ENCODE measurements at places on chromosomes 11 and 22.

DNA sequence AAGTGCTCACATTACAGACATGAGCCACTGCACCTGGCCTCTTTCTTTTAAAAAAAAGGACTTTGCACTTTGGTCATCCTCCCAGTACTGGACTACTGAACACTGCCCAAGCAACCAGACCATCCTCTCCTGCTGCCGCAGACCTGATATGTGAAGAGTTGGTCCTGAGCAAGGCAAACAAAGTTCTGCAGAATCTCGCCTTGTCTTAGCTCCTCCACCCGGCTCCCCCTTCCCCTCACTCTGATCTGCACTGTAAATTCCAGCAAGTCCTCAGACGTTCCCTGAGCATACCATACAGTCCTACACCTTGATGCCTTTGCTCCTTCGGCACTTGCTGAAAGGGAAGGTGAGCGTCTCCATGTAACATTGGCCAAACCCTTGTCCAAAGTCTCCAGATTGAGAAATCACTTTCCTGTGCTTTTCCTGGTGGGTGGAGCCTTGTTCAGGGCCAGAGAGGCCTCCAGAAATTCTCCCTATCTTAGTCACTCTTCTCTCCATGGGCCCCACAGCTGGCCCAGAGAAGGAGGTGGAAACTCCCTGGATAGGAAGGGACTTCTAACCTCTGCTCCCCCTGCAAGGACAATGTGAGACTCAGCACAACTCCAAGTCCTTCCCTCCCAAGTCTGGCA lies 47.0 kb upstream of the TIMP3 start:
- DNase-seq: no peak

- no peak for DNase-seq
Measured at GRCh38 chr11:22520521-22520920, 105.1 kb downstream of the FANCF start.

DNA sequence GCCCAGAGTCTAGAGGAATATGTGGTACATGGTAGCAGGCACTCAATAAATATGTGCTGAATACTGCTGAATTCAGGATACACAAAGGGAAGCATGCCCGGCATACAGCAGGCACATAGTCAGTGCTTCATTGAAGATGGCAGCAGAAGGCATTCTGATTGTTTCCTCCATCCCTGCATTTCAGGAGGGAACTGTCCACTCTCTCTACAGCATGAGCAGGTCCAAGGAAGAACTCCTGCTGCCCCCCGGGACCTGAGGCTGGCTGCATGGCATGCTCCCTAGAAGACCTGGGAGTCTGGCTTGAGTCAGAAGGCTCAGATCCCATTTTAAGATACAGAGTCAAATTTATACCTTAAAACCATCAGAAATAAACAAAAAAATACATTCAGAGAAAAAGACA lies 319.3 kb upstream of the NARS2 start:
- no peak for DNase-seq

DNA sequence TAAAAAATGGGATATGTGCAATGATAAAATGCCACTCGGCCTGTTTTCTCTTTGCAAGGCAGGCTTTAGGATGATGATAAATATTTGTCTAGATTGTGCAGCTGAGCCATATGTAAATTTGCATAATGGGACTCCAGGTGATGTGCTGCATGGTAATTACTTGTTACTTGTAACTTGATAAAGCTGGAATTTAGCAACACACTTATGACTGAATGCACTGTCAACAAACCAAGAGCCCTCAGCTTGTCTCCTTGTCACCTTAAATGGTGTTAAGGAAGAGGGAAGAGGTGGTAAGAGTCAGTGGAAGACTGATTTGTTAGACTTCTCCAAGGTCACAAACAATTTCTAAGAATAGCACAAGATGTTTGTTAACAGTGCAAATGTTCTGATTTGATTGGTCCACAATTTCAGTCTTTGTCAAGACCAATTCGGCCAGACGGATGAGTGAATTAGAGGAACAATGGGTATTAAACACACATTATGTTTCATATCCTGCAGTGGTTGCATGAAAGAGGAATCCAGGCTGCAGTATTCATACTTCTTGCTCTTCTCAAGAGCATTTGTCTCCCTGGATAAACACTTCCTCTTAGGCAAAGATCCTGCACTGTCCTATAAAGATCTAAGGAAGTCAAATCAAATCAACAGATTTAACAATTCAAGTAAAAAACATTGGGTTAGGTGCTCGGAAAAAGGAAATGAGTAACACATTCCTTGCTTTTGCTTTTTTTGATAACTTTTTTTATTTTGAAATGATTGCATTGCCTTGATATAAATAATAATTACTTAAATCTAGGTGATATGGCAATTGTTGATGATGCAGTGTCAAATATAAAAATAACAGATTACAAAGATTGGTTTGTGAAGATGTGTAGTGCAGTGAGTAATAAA lies 448.3 kb upstream of the DDI1 start:
- DNase-seq: no peak

DNA sequence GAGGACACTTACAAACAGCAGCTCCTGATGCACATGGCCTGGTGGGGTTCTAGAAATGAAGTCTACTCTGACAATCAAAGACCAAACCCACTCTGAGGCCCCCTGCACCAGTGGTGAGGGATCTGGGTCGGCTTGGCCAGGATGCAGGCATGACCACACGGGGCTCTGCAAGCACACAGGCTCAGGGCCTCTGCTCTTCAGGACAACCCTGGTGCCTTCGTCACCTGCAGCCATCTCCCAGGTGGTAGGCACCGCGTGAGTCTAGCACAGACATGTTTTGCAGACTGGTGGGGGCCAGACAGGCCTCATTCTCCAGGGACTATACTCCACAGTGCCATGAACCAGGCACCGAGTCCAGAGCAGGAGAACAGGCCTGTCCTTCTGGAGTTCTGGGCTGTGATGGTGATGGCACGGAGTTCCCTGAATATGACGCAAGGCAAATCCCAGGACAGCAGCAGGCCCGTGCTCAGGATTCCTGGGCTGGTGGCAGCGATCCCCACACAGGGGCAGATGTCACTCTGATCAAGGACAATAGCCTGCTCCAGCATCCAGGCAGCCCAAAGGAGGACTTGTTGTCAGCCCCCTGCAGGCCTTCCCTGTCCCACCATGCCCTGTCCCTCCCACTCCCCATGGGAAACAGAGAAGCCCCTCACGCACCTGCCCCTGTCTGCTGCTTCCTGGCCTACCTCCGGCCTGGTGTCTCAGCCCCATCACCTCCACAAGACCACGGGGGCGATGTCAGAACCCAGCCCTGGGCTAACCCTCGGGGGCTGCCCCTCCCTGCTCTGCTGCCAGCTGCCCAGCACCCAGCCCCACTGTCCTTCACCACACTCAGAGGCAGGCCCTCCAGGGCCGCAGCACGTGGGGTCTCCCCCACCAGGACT lies 36.1 kb downstream of the GNB1L start:
- DNase-seq: no peak

- peak; percentile 89 for DNase-seq
Measured at GRCh38 chr22:19429950-19430889, 1.3 kb downstream of the HIRA start.

GRCh38 chr11:75872887-75873416 lies 57.9 kb downstream of the UVRAG start:
- DNase-seq: no peak

DNA sequence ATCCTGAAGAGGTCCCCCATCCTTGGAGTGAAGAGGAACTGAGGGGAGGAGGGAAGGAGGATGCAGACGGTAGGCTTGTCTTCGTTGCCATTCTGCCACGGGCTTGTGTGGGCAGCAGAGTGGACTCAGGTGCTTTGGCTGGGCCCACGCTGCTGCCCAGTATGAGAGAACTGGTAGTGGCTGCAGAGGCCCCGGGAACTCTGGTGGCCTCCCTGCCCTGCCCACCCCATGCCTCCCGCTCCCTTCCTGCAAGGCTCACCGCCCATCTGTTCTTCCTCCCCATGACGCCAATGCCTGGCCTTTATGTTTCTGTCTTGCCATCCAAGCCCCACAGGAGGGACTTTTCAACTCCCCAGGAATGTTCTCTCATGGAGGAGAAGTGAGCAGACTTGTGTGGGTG lies 157.4 kb downstream of the DSCAML1 start:
- no peak for DNase-seq

DNA sequence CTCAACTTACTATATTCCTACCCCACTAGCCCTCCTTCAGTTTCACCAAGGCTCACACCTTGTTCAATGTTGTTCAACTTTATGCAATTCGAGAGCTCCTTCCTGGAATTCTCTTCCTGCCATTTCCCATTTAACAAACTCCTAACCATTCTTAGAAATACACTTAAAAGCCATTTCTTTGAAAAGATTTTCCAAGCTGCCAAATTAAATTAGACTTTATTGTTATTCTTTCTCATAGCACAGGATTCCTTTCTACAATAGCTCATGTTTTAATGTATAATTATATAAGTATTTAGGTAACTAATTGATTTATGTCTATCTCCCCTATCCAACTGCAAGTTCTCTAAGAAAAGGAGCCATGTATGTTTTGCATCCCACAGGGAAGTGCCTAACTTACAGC lies 52.7 kb upstream of the CTSC start:
- DNase-seq: no peak

- no peak for DNase-seq
Measured at GRCh38 chr11:127052404-127052803, 51.8 kb upstream of the KIRREL3 start.

GRCh38 chr11:131242476-131243000 lies 127.9 kb upstream of the NTM start:
- no peak for DNase-seq

GRCh38 chr11:75588051-75588481 lies 26.0 kb downstream of the SERPINH1 start:
- DNase-seq: no peak

DNA sequence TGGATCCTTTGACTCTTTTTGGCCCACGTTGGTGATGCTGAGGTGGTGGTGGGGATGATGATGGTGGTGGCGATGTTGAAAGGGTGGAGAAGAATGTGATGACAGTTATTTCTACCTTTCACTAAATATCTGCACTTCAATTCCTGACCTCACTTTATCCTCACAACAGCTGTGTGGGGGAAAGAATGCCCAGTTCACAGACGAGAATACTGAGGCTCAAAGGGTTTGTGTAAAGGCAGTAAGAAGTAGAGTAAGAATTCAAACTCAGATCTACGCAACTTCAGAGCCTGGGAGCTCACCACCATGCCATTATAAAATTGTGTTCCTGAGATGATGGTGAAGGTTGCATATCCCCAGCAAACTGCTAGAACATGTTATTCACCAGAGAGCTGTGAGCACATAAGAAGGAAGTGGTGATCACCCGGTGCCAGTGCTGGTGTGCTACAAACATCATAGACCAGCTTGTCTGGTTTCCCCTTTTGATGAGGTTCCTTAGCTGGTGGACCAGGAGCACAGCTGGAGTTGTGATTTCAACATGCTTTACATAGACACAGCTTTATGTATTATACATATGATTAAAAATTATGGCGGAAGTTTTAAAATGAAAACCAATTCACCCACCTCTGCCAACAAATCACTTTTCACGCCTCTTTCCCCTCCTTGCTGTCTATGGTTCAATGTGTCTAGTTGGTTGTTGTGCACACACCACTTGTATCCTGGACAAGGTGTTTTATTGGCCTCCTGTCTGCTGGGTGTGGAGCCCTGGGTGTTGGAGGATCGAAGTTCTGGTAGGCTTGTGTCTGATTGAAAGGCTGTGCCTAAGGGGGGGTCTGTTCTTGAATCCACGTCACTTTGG lies 6.2 kb downstream of the ST14 start:
- no peak for DNase-seq

GRCh38 chr11:121716060-121716459 lies 263.3 kb upstream of the SORL1-AS1 start:
- DNase-seq: no peak

GRCh38 chr11:110093407-110094297 lies 460 bp downstream of the ZC3H12C start:
- no peak for DNase-seq

DNA sequence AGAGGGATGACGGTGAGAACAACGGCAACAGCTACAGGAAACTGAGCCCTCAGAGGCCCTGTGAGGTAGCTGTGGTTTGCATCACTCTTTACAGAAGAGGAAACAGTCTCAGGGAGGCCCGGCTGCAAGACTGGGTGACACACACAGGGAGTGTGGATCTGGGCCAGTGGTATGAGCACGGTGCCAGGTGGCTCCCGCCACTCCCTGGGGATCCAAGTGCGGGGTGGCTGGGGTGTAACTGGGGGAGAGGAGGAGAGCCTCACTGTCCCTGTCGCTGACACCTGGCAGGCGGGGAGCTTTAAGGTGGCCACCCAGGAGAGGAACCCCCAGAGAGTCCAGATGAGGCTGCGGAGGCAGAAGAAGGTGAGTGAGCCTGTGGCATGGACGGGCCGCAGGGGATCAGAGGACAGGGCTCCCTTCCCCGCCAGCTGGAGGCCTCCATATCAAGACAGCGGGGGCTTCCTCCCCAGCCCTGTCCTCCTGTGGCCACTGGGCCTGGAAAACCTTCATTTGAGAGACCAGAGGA lies 5.6 kb downstream of the RGL4 start:
- peak; percentile 62 for DNase-seq

- DNase-seq: no peak
Measured at GRCh38 chr11:134837166-134837886, 425.3 kb upstream of the B3GAT1 start.

DNA sequence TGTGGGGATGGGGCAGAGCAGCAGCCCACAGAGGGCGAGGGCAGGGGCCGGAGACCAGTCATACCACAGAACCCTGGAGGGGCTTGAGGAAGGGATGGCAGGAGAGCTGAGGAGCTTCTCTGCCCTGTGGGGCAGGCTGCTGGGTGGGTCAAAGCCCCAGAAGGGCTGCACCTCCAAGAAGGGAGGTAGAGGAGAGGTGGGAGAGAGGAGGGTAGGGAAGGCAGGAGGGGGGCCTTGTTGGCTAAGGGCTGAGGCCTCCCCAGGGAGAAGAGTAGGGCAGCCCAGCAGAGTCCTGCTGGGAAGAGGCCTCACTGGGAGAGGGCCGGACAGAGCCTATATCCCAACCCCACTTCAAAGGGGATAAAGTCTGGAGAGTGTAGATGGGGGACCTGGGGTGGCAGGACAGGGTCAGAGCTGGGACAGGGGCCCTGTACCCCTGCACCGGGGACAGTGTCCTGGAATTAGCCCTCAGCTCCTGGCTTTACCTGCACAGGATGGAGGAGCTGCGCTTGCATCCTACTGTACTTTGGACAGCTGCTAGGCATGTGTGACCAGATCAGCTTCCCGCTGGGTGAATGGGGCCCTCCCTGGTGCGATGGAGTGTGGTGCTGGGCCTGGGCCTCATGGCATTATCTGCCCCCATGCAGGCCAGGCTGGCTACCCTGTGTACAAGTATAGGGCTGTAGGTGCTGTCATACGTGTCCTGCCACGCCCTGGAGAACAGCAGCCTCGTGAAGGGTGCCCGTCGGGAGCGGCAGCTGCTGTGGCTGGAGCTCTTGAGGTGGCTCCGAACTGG lies 7.3 kb downstream of the DGCR6L start:
- no peak for DNase-seq

- peak; percentile 1 for DNase-seq
Measured at GRCh38 chr11:2807801-2808241, 77.8 kb downstream of the CDKN1C start.

All from T-helper 2 cell (primary cell).